LNCaP clone FGC (cell line): ENCODE measurements at places on chromosomes 5 and 9.
A peak's percentile ranks its signal among the peaks of the same experiment; 100 is the strongest.

DNA sequence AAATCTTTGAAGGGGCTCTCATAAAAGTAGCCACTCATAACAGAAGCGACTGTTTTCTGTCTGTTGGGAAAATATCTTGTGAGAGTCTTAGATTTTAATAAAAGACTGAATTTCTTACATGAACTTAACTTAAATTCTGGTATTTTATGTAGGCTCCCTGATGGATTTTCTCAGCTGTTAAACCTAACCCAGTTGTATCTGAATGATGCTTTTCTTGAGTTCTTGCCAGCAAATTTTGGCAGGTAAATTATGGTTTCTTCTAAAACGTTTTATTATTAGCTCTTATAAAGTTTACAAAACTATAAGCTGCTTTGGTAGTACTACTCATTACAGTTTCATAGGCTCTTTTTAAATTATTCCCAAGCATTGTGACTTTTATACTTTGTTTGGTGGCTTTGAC lies 87.0 kb downstream of the ERBIN start:
- no peak for DNase-seq

DNA sequence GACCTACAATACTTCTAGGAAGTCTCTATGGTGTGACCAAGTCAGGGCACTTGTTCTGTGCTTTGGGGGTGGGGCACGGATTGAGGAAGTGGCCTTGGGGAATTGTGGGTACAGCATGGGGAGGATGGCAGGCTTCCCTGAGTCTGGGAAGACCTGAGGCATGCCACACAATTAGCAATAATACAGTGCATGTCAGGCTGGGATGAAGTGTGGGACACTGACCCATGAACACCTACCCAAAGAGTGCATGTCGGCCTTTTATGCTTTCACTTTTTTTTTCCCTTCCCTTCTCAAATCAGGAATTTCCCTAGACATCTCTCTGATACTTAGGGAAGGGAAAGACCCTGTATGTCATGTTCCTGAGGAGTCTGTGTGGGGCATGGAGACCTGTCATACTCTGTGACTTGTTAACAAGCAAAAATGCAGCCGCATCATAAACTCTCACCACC lies 146.4 kb downstream of the PALM2AKAP2 start:
- no peak for DNase-seq

DNA sequence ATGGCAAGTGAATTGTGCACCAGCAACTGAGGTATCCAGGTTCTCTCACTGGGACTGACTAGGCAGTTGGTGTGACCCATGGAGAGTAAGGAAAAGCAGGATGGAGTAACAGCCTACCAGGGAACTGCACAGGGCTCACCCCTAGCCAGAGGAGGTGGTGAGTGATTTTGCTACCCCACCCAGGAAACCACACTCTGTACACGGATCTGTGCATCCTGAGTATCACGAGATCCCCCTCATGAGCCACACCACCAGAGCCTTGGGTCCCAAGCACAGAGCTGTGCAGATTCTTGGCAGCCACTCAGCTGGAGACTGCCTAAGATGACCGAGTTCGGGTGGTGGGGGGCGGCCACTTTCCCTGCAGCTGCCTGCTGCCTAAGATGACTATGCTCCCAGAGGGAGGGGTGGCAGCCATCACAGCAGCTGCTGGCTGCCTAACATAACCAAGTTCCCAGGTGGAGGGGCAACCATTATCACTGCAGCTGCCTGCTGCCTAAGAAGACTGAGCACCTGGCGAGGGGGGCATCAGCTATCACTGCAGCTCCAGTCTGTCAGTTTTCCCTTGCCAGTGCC lies 48.4 kb upstream of the EFNA5 start:
- no peak for DNase-seq

- no peak for DNase-seq
Observed at GRCh38 chr9:86983249-86983619, 35.9 kb upstream of the GAS1 start.

DNA sequence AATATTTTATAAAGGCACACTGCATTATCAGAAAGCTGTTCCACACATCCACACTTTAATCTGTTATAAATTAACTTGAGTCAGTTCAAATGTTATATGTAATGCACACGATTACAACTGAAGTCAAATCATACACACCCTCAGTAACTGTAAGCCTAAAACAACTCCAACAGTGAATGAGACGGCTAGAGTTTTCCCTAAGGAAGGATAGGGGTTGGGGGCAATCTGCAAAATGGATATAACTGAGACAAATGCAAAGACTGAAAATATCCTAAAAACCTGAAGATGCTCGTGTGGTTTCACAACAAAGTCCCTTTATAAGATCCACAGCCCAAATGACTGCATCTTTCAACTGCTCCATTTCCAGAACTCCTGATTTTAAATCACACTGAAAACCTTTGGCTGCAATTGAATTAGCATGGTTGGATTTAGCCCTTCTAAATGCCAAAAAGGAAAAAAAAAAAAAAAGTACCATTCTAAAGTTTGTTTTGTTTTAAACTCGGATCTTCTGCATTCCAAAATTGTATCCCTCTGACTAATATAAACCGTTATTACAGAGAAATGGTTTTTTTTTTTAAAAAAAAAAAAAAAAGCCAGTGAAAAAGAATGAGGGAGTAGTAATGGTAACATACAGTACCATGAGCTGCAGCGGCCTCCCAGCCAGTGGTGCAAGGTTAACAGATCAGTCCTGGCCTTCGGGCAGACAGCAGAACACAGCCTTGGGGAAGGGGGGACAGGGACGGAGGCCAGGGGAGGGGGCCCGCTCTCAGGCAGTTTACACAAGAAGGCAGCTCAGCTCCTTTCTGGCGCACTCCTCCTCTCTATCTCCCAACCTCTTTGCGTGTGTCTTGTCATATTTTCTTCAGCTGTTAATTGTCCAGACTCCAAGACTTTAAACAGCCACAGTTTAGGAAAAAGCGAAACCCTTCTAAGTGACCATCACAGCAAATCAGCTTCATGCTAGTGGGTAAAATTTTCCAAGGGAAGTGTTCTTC lies 166.1 kb downstream of the BNC2 start:
- DNase-seq: no peak

DNA sequence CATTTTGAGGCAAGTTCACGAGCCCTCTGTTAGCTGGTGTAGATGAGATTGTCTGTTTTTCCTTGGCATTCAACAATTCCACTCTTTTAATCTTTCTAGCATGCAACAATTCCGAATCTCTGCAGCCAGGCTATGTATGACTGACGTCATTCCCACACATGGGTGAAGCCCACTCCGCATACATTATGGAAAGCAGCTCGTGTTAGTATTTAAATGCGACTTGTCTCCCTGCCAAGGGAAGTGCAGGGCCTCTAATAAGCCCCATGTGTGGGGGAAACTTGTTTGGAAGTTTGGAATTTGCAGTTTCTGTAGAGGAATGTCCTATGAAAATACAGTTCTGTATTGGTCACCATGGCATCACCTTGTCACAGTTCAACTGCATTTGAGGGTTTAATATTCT lies 146.0 kb upstream of the FBXL7 start:
- DNase-seq: no peak

DNA sequence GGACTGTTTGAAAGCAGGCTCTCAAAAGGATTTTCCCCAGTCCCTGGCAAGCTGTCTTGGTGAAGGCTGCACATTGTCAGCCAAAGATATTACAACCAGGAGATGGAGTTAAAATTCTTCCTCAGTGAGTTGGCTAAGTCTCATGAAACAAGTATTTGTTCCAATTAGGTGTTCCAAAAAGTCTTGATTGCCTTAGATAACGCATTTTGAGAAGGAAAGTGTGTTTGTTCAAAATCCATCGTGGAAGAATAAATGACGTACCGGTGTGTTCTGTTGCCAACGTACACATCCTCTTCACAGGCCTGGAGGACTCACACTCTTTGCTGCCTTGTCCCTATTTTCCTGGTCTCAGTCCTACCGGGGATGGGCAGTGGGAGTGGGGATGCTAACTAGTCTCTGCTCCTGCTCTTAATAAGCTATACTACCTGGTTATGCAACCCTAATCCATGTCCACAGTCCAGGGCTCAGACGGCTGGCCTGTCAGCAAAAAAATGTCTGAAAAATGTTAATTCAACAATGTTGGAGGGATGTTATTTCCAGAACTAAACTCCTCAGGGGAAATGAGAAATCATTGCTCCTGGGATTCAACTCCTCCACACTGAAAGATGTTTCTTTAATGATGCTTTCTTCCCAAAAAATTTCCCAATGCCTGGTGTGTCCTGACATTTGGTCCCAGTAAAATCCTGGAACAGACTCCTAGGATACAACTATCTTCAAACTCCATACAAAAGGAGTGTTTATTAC lies 175.3 kb upstream of the KLF9 start:
- no peak for DNase-seq

GRCh38 chr9:93261281-93261680 lies 77.3 kb downstream of the WNK2 start:
- DNase-seq: no peak

- no peak for DNase-seq
Observed at GRCh38 chr5:56299212-56299611, 66.1 kb upstream of the ANKRD55 start.

GRCh38 chr5:20656262-20656661 lies 668.3 kb upstream of the CDH18 start:
- no peak for DNase-seq

DNA sequence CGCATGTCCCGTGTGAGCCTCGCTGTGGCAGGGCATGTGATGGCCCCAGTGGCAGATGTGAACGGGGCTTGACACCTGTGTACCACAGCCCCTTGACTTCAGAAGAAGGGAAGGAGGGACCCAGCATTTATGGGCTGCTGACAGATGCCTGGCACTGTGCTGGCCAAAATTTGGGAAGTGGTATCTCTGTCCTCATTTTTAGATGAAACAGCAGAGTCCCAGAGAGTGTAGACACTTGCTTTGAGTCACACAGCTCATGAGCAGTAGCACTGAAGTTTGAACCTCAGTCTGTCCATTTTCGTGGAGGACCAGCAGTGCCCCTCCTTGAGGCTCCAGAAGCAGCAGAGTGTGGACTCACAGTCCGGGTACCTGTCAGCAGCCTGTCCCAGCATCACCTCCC lies 16.5 kb downstream of the NEK6 start:
- no peak for DNase-seq

- no peak for DNase-seq
Observed at GRCh38 chr9:93451849-93452709, 594 bp downstream of the FAM120A start.

DNA sequence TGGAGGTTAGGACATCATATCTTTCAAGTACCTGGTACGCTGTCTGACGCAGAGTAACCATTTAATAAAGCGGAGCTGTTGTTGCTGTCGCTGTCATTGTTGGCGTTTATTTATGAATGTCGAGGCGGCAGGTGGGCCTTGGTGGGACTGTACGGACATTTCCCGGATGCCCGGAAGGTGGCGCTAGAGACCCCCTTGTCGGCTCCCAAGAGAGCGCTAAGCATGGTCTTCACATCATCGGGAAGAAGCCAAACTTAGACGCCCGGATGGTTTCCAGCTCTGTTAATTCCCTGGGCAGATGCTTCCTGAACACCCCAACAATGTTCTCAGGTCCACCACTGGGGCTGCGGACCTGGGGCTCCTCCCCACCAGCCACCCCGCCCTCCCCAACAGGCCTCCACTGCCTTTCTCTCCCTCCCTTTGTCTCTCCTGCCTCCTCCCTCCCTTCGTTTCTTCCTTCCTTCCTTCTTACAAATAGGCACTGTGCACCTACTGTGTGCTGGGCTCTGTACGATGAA lies 54.1 kb downstream of the DUSP1 start:
- peak; percentile 17 for DNase-seq

DNA sequence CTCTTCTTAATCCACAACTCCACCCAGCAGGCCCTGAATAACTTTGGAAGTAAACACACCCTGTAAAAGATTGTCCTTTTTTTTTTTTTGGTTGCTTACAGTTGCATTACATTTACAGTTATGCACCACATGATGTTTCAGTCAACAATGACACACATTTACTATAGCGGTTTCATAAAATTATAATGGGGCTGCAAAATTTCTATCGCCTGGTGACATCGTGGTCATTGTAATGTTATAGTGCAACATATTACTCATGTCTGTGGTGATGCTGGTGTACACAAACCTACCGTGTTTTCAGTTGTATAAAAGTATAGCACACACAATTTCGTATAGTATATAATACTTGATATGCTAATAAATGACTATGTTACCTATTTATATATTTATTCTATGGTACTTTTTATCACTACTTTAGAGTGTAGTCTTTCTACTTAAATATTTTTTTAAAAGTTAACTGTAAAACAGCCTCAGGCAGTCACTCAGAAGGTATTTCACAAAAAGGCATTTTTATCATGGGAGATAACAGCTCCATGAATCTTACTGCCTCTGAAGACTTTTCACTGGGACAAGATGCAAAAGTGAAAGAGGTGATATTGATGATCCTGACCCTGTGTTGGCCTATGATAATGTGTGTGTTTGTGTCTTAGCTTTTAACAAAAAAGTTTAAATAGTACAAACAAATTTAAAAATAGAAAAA lies 695.4 kb upstream of the CDH18 start:
- no peak for DNase-seq

GRCh38 chr5:174320051-174320450 lies 274.5 kb downstream of the NSG2 start:
- DNase-seq: peak; percentile 13

- no peak for DNase-seq
Observed at GRCh38 chr9:9523476-9524139, 1089.2 kb downstream of the PTPRD start.

DNA sequence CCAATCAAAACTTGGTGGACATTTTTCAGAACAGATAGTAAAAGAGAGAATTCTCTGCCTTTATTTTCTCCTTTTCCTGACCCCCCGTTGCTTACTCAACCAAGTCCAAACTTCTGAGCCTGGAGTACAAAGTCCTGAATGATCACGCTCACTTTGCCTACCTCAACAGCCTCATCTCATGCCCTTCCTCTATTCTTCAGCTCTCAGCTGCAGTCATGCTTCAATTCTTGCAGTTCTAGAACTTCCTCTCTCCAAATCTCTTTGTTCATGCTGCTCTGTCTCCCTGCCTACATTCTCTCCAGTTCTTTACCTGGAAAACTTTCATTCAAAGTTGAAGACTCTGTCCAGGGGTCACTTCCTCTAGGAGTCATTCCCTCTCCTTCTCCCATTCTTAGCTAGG lies 398.5 kb upstream of the SLC24A2 start:
- no peak for DNase-seq

GRCh38 chr5:113213551-113214425 lies 221.0 kb downstream of the TSSK1B start:
- no peak for DNase-seq

GRCh38 chr5:172044631-172045314 lies 38.3 kb upstream of the FBXW11 start:
- DNase-seq: no peak

DNA sequence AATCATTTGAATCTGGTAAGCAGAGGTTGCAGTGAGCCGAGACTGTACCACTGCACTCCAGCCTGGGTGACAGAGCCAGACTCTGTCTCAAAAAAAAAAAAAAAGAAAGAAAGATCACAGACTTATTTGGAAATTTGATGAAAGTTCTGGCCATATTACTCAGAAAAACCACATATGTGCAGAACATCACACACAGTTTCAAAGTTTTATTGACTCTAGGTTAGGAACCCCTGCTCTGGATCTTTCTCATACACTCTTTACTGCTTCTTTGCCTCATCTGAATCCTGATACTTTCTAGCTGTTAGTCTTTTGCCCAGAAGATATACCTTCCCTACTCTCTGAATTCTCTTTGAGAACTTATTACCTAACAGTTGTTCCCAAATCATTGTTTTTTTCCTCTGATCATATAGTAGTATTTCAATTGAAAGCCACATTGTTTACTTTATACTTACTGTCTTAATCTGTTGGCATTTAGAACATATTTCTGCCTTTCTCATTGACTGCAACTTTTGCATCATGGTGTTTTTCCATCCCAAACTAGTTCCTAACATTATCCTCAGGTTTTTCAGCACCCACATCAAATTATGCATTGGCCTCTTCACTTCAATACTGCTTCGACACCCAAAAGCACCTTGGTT lies 68.7 kb downstream of the LNPEP start:
- no peak for DNase-seq
